ENCODE measurements at places on chromosomes 3 and 15.

DNA sequence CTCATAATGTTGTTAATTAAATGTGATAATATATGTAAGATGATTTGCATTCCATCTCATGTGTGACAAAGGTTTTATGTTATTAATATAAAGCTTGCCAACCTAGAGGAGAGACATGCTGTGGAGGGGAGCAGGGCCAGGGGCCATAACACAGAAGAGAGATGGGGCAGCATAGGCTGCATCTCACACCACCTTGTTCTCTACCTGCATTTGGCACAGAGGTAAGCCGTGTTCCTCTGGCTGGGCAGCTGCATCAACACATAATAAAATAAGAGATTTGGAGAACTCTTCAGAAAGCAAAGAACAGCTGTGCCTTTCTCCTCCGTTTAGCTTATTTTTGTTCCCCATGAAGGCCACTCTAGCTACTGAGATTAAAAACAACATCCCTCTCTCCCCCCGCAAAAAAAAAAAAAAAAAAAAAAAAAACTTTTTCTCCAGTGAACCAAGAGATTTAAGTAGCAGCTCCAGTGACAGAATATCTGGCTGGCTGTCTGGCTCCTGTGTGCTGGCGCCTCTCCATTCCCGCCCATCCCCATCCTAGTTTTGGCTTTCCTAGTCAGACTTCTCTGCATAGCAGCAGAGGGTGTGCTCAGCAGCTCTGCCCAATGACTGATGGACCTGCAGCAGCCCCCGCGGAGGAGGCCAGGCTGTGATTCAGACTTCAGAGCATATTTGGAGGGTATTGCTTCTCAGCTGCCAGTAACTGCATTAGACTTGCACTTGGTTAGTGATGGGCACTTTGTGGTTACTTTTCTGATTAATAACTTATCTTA is 52.2 kb upstream of the STXBP5L start:
- DNase-seq = no peak

DNA sequence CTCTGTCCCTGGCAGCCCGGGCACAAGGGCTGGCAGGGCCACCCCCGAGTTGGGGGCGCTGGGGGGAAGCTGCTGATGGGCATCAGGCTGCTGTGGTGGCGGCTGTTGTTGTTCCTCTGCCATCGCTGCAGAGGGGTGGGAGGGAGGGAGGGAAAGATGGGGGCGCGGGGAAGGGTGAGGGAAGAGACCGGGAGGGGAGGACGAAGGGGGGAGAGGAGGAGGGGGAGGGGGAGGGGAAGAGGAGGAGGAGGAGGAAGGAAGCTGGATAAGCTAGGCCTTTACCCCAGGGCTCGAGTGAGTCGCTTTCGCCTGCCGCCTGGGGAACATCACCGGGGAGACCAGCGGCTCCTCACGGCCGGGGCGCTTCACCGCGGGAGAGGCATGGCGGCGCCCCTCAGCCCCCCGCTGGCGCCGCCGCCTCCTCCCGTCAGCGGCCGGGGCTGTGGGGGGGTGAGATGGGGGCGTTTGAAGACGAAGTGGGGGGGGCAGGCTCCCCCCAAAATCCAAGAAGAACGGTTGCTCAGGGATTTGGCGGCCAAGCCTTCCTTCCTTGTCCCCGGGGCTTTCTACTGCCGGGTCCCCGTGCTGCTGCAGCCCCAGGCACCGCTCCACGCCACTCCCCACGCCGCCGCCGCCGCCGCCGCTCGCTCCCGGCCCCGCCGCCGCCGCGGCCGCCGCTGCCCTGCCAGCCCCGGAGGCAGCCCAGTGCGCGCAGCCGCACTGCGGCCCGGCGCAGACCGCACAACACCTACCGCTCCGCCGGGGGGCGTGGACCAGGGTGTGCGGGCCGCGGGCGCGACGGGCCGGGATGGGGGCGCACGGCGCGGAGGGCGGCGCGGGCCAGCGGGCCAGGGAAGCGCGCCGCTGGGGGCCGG is at the start of gene RFX7:
Gene RFX7 (minus strand): TSS at position 717 of the 875 bp plus-strand sequence. CDS start 594 bp downstream, at position 123.
- DNase-seq = peak; percentile 36

DNA sequence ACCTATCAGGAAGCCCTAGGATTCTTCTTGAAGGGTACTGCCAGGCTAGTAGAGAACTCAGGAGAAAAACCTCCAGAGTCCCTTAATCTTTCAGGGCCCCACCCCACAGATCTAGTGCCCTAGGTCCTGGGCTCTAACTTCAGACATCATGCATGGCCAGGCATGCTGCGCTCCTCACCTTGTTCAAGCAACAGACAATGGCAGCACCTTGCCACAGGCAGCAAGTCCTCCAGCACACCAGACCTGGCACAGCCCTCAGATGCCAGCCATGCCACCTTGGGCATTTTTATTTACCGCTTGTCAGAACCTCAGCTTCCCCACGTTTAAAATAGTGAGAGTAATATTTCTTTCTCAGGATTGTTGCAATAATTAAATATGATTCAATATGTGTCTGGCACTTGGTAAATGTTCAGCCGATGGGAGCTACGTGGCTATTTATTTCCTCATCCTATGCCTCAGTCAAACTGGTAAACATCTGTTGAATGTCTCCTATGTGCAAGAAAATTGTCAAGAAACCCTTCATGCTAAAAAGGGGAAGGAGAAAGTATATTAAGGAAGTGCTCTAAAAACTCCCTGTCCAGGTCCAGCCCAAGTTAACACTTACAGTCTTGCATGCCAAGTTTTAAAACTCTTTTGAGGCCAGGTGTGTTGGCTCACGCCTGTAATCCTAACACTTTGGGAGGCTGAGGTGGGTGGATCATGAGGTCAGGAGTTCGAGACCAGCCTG is 14.5 kb upstream of the CCR1 start:
- no peak for DNase-seq

- DNase-seq = no peak
Measured at GRCh38 chr3:128823631-128824030, 55.8 kb upstream of the ACAD9 start.

GRCh38 chr3:45362758-45363157 is 25.6 kb upstream of the LARS2 start:
- no peak for DNase-seq

DNA sequence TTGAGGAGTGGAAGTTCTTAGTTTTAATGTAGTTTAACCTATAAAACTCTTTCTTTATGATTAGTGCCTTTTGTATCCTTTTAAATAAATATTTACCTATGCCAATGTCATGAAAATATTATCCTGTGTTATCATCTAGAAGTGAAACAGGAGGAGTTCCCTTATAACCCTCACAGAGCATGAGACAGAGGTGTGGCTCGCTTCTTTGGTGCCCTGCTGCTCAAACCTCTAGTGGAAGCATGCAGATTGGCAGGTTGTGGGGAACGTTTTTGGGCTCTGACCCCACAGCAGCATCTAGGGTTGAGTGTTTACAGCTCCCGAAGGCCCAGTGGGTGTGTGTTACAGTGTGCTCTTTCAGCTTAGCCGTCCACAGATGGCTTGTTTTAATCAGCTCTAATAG is 459.4 kb upstream of the AZI2 start:
- DNase-seq = no peak

GRCh38 chr15:74392451-74392830 is 25.0 kb upstream of the CYP11A1 start:
- no peak for DNase-seq

DNA sequence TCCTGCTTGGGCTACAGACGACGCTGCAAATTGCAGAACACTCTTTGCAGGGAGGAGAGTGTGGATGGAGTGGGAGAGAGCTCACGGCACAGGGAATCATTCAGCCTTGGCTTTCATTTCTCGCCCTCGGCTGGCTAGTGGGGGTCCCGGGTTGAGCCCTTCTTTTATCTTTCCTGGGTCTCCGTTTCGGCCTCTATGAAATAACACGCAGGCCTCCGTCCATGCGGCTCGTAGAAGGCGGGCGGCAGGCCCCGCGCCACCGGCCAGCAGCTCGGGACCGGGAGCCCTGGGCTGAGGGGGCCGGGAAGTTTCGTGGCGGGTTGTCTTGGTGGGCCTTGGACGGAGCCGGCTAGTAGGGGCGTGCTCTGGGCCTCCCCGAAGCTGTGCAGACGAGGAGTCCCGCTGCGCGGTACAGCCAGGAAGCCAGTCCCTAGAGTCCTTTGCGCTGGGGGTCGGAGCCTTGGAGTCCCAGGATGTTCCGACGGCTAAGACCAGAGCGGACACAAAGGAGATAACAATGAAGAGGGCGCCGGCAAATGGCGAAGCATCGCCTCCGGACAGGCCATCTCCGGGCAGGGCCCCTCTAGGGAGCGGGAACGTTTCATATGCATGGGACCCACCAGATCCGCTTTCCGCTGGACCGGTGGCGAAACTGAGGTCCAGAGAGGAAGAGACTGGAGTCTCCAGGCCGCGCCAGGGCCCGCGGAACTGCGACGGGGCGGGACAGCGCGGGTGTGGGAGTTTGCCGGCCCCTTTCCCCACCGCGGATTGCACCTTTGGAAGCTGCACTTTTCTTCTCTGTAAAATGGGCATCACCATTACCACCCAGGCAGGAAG is 4.3 kb downstream of the RNU6-1 start:
- no peak for DNase-seq

- no peak for DNase-seq
Measured at GRCh38 chr15:101662203-101662602, 10.0 kb upstream of the TM2D3 start.

- no peak for DNase-seq
Measured at GRCh38 chr3:13873818-13874217, 6.1 kb downstream of the WNT7A start.

DNA sequence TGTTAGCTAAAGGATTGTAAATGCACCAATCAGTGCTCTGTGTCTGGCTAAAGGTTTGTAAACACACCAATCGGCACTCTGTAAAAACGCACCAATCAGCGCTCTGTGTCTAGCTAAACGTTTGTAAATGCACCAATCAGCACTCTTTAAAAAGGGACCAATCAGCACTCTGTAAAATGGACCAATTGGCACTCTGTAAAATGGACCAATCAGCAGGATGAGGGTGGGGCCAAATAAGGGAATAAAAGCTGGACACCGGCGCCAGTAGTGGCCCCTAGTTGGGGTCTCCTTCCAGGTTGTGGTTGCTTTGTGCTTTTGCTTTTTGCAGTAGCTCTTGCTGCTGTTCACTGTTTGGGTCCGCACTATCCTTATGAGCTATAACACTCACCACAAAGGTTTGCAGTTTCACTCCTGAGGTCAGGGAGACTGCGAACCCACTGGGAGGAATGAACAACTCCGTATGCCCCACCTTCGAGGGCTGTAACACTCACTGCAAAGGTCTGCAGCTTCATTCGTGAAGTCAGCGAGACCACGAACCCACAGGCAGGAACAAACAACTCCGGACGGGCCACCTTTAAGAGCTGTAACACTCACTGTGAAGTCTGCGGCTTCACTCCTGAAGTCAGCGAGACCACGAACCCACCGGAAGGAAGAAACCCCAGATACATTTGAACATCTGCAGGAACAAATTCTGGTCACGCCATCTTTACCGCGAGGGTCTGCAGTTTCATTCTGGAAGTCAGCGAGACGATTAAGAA is 1.1 kb upstream of the SUCLG2 start:
- DNase-seq = peak; percentile 17

DNA sequence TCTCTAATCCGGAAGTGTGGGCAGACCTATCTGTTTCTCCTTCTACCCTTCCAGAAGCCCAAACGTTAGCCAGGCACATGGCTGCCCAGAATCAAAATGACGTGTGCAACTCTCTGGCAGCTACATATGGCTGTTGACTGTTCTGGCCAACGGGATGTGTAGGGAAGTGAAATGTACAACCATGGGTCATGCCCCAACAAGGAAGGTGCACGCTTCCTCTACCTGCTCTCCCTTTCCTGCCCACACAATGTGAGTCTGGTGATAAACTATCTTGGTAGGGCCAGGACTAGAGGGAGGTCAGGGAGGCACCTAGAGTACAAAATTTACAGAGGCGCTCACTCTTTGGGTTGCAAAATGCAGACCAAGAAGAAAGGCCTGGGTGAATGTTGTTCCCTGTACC is 495.9 kb upstream of the PROK2 start:
- DNase-seq = no peak

DNA sequence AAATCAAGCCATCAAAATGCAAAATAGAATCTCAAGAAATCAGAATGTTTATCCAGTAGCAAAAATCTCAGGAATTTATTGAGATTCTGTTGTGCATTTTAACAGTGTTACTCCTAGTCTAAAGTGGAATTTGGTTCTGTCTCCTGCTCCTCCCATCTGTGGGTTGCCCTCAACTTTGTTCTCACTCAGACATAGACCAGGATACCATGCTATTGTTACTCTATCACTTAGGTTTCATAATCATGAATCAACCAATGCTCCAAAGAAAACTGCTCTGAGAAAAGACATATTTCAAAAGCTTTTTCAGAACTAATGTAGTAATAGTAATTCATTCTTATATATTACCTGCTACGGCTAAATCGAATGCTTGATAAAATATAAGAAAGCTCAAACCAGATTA is 274.7 kb downstream of the RBMS3 start:
- DNase-seq = no peak

DNA sequence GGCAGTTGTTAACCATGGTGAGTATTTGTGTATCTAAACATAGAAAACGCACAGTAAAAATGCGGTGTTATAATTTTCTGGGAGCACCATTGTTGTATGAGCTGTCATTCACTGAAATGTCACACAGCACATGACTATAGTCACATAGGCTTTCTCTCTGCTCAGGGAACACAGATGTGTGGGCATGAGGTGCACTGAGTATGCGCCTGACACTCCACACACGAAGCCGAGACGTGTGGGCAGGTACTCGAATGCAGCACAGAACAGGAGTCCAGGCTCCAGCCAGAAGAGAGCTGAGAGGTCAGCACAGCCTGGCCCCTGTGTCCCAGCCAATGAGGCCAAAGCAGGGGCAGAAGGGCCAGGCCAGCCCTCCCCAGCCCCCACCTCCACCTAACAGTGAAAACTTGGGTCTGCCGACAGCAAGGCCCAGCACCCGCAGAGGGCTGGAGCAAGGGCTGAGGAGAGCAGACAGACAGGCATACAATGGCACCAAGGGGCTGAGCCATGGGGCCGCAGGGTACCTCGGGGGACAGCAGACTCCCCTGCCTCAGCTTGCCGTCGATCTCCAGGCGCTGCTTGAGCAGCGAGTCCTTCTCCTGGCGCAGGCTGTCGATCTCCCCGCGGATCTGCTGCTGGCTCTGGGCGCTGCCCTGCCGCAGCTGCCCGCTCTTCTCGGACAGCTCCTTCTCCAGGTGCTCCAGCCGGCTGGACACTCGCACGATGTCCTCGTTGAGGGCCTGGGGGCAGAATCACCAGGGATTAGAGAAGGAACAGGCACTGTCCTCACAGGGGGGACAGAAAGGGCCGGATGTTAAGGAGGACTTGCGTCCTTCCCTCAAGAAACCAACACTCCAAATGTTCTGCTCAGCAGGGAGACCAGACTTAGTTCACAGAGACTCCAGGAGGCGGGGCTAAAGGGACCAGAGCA is 24.0 kb downstream of the KIF7 start:
- DNase-seq = no peak

DNA sequence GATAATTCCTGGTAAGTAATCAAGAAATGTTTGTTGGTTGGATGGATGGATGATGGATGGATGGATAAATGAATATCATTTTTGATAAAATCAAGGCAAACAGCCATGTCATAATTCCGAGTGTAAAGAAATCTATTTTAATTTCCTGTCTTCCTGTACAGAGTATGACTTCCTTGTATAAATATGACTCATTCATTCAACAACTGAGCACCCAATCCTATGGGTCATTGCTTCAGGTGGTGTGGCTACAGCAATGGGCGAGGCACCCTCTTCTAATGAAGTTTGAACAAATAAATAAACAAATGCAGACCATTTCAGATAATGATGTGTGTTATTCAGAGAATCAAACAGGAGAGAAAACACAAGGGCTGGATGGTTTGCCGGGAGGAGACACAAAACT is 198.7 kb downstream of the TNIK start:
- DNase-seq = no peak
